ENCODE measurements at places on chromosomes 7 and 10. TPM values are rescaled to one million over a fixed set of nuclear protein-coding genes. Genes with fewer than 3 reads are reported as not detected.
A peak's percentile ranks its signal among the peaks of the same experiment; 100 is the strongest.

GRCh38 chr7:41584746-41585145, 118.1 kb downstream of the INHBA start:
- DNase-seq = no peak

GRCh38 chr10:102948786-102949185, 30.7 kb downstream of the CNNM2 start:
- no peak for DNase-seq

DNA sequence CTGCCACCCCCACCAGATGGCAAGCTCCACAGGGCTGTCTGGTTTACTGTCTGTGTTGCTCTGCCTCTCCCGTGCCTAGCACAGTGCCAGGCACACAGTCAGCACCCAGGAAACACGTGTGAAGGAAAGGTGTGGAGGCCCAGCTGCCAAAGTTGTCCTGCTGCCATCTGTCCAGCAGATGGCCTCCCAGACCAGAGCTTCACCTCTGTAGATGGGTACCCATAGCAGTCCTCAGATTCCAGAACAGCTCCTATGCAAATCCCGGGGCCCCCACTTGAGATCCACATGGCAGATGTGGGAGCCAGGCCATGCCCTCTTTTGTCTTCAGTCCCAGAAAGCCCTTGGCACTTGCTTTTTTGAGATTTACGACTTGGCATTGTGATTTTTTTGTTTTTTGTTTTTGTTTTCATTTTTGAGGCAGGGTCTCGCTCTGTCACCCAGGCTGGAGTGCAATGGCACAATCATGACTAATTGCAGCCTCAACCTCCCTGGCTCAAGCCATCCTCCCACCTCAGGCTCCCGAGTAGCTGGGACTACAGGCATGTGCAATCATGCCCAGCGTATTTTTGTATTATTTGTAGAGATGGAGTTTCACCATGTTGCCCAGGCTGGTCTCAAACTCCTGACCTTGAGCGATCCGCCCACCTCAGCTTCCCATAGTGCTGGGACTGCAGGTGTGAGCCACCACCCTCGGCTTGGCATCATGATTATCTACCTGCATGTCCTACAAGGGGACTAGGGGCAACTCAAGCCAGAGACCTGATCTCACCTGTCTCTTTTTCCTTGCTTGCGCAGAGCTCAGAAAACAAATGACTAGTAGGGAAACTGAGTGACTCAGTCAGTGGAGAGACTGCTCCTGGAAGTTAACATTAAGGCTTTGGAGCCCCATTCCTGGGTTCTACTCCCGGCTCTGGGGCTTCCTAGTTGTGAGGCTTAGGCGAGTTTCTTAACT, 16.9 kb upstream of the PALD1 start:
- peak; percentile 59 for DNase-seq

- DNase-seq = peak; percentile 60
These were observed 102.9 kb upstream of the FAM20C start for GRCh38 chr7:89232-90019.

GRCh38 chr10:88194041-88194887, 330.8 kb downstream of the PTEN start:
- DNase-seq = no peak

GRCh38 chr7:30062587-30062986, 34.4 kb downstream of the PLEKHA8 start:
- DNase-seq = no peak

- DNase-seq = no peak
These were observed 588.8 kb downstream of the REEP3 start for GRCh38 chr10:64109926-64110495.

- DNase-seq = no peak
These were observed 9.3 kb downstream of the TMEM248 start for GRCh38 chr7:66930341-66930740.

DNA sequence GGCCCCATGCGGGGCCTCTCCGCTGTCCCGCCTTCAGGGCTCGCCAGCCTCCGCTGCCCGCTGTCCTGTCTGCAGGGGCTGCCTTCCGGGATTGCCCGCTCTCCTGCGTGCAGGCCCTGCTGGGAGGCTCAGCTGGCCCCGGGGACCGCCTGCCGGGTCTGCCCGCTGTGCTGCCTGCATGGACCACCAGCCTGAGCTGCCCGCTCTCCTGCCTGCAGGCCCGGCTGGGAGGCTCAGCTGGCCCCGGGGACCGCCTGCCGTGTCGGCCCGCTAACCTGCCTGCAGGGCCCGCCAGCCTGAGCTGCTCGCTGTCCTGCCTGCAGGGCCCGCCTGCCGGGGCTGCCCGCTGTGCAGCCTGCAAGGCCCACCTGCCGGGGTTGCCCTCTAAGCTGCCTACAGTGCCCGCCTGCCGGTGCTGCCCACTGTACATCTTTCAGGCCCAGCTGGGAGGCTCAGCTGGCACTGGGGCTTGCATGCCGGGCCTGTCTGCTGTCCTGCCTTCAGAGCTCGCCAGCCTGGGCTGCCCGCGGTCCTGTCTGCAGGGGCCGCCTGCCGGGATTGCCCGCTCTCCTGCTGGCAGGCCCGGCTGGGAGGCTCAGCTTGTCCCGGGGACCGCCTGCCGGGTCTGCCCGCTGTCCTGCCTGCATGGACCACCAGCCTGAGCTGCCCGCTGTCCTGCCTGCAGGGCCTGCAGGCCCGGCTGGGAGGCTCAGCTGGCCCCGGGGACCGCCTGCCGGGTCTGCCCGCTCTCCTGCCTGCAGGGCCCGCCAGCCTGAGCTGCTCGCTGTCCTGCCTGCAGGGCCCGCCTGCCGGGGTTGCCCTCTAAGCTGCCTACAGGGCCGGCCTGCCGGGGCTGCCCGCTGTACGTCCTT, 165.1 kb downstream of the GLRX3 start:
- DNase-seq = peak; percentile 11

GRCh38 chr7:46150721-46151120, 229.6 kb upstream of the IGFBP3 start:
- no peak for DNase-seq

- no peak for DNase-seq
These were observed 9.4 kb downstream of the MGMT start for GRCh38 chr10:129476431-129476830.

GRCh38 chr10:74875966-74876365, 49.6 kb downstream of the KAT6B start:
- DNase-seq = no peak

GRCh38 chr10:104144931-104145330, 23.0 kb downstream of the SFR1 start:
- no peak for DNase-seq

- DNase-seq = no peak
These were observed 67.6 kb downstream of the OSBPL3 start for GRCh38 chr7:24912424-24912823.

- no peak for DNase-seq
These were observed 716.1 kb downstream of the PARD3 start for GRCh38 chr10:34098821-34099567.

DNA sequence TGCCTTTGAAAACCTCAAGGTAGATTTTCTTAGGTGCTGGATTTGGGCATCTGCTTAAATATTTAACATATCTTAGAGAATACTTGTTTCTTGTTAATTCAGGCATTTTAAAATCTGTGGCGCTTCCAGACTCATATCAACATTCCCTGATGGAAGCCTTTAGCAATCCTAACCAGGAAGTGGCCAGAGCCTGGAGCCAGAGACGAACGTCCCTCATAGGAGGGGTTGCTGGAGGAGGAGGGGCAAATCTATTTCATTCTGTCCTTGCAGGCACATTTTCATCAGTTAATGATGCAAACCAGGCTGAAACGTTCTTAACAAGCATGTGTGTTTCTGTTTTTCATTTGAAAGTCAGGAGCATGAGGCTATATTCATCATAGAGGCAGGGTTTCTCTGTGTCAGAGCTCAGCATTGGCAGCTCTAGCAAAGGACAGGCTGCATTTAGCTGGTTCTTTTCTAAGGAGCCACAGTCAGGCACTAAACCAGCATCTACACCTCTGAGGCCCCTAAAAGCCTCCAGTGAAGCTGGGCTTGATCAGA, 17.8 kb upstream of the IFIT2 start:
- peak; percentile 79 for DNase-seq

- DNase-seq = no peak
These were observed 767.7 kb downstream of the TYW1 start for GRCh38 chr7:67764289-67764688.

GRCh38 chr7:155745737-155746136, 66.5 kb downstream of the SHH start:
- no peak for DNase-seq

- no peak for DNase-seq
These were observed 45.1 kb downstream of the WIPI2 start for GRCh38 chr7:5234852-5235831.

DNA sequence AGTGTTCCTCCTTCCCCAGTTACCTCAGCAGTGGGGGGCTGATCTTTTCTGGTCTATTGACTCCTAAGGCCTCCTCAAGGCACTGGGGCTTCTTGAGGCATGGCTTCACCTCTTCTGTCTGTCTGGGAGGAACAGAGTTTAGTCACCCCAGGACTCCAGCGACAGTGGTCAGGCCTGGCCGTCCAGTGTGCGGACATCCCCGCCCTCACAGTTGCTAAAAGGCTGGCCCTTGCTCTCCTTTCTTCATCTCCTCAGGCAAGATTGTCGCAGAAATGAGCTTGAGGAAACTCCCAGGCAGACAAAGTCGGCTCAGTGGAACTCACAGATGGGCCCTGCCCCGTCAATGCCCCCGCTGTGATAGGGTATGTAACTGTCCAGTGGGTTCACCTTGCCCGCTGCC, 7.0 kb upstream of the FFAR4 start:
- DNase-seq = no peak

DNA sequence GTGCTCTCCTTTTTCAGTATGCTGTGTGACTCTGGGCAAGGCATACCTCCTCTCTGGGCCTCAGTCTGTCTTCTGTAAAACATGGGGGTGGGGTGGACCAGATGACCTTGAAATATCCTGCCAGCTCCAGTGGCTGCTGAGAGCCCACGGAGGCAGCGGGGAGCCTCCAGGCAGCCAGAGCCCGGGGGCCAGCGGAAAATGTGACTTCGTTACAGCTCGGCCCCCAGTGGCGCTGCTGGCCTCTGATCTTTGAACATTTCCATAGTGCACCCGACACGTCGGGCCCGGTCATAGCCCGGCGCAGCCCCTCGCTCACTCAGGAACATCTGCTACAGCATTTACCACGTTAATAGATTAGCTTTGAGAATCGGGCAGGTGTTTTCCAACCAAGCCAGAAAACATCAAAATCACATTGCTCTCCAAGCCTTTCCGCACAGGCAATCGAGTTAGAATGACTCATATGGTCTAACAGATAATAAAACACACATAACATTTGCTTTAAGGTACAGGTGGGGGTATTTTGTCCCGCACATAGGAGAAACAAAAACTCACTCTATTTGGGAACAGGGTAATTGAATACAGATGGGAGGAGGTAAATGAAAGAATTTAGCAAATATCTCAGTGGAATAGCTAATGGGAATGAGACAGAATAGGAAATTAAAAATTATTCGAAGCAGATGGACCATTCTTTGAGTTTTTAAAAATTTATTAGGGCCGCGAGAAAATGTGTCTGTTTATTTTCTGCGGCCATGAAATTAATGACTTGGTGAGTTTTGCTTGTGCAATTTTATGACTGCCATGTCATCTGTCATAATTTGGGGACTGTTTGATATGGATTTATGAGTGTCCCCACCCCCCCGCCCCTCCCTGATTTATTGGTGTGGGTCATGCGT, 26.3 kb upstream of the COMTD1 start:
- no peak for DNase-seq

Gene FGFBP3
- 1.9 TPM for polyA plus RNA-seq

Gene ACTA2
- 220 TPM for polyA plus RNA-seq

Gene ENKUR
- polyA plus RNA-seq = 0.30 TPM

Gene LOXL4
- 11.5 TPM for polyA plus RNA-seq

Gene GFRA1
- polyA plus RNA-seq = 33.4 TPM

Gene PIK3AP1
- 3.2 TPM for polyA plus RNA-seq

Gene CBX3
- polyA plus RNA-seq = 150 TPM

Gene CYP2C19
- polyA plus RNA-seq = not detected

Gene ADO
- polyA plus RNA-seq = 13.3 TPM

Gene SLC26A5
- polyA plus RNA-seq = 0.14 TPM

Gene SPDYE2B
- 5.1 TPM for polyA plus RNA-seq

Data from hindlimb muscle (tissue), 1 donor.